Heart right ventricle (tissue), 16 donors: ENCODE measurements at places on chromosomes 5 and 9. TPM values are rescaled to one million over a fixed set of nuclear protein-coding genes. Genes with fewer than 3 reads are reported as not detected.
A peak's percentile ranks its signal among the peaks of the same experiment; 100 is the strongest.

SEPTIN8 gene
- total RNA-seq, result 39.3 TPM

DNA sequence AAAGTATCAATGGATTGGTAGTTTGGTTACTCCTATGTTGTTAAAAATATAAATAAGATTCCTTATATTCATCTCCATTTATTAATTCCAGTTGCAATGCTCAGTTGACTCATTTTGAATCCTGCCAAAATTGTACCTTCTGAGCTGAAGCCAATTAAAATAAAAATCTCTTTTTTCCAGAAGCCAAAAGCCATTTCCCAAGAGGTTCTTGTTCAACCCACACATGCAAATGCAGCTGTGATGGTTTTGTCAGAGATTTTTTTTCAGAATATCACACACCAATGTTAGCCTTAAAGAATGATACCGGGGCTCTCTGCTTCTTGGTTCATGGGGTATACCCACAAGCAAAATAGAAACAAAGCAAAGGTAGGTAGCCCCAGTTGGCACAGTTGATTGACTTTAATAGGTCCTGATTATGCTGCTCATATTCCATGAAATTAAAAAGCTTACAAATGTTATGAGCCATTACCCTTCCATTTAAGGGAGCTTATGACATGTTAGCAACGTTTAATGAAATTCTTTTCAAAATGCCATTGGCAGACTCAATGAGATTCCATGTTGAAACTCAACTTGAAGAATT lies 208.0 kb downstream of the SGCD start:
- no peak for DNase-seq

GRCh38 chr5:92715946-92716520 lies 865.0 kb downstream of the NR2F1-AS1 start:
- DNase-seq, result no peak

DNA sequence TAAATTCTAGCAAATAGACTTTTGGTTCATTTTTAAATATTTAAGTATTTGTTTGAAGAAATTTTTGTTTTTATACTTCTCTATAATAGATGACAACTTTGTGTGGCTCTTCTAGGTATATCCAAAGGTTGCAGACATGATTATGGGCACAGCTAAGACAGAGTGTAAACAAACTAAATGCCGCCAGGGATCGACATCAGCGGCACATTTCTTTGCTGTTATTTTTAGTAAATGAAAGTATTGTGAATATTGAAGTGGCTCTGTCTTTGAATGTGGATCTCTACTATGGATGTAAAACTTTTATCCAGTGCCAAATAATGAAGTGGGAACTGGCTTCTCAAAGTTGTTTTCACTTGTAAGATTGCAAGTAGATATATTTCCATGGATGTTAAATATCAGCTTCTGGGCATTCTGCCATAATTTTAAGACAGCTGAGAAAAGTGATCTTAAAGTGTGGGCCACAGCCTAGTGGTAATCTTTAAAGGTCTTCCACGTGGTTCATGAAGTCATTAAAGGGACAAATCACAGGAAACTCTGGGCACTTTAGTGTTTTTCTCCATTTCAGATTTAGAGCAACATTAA lies 589.9 kb downstream of the ZNF608 start:
- DNase-seq, result no peak

DNA sequence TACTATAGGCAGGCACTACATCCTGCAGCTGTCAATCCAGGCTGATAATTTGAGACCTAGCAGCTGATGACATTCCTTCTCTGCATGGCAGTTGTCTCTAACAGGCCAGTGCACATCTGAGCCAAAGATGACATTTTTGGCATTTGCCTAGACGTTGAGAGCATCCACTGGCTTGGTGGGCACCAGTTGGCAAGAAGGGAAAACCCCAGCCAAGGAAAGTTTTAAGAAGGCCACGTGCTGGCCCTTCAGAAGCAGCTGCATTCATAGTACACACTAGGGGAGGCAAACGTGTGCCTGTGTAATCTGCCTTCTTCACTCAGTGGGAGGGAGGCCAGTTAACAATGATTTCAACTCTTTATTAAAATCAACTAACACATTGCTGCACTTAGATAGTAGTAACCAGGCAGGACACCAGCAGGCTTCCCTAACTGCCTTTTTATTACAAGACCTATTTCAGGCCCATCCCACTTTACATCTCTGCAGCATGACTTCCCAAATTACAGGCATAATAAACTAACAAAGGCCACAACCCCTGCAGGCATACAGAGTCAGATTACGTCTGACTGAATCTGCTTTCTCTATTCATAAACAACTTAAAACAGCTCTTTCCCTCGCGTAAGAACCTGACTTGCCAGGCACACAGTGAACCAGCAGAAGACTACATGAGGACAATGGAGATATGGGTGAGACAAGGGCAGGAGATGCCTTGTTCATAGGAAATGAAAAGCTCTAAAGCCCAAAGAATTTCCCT lies 576.3 kb downstream of the PDE4D start:
- DNase-seq, result peak; percentile 29

ENTR1 gene
- total RNA-seq, result 20.1 TPM

DNA sequence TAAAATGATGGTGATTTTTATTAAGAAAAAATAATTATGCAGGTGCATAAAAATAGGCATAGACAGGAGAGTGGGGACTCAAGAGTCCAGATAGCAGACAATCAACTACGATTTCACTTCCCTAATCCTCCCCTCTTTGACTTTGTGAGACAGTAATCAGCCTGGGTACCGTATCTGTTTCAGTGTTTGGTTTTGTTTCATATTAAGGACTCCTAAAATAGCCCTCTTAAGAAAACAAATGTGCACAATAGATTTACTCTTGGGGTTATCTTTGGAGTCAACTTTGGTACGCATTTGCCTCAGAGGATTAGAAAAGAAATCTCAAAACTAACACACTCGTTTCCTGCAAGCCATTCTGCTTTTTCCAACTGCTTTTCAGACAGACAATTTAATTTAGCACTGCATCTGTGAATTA lies 96.3 kb downstream of the ZNF608 start:
- DNase-seq, result no peak

DNA sequence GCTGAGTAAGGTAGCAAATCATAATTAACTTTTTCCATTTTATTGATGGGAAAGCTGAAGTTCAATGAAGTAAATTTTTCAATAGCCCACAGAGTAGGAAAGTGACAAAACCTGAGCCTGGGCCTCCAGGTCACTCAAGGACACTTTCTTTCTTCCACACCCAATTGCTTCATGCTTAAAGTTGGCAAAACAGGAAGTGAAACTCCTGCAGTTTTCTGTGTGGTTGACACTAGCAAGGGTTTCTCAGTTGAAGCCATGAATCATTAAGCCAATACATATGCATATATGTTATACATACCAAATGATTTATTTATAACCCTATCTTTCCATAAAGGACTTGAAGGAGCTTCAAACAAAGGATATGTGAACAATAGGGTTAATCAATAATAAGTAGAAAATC lies 13.9 kb downstream of the TLR4 start:
- no peak for DNase-seq

TGFBR1 gene
- total RNA-seq, result 14.9 TPM

GRCh38 chr5:82613891-82614290 lies 335.7 kb upstream of the RPS23 start:
- DNase-seq, result no peak

DNA sequence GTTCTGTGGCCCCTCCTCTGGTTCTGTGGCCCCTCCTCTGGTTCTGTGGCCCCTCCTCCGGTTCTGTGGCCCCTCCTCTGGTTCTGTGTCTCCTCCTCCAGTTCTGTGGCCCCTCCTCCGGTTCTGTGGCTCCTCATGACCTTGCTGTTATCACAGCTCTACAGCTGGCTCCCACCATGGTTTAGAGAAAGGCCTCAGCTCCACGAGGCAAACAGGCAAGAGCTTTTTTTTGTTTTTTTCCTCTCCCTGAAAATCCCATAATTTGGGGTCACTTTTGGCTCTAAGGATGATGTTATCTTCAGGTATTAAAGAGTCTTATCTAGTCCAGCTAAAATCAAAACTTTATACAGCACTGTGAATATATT lies 31.8 kb downstream of the C5orf15 start:
- DNase-seq, result no peak

SOX30 gene
- 0.14 TPM for total RNA-seq

DNA sequence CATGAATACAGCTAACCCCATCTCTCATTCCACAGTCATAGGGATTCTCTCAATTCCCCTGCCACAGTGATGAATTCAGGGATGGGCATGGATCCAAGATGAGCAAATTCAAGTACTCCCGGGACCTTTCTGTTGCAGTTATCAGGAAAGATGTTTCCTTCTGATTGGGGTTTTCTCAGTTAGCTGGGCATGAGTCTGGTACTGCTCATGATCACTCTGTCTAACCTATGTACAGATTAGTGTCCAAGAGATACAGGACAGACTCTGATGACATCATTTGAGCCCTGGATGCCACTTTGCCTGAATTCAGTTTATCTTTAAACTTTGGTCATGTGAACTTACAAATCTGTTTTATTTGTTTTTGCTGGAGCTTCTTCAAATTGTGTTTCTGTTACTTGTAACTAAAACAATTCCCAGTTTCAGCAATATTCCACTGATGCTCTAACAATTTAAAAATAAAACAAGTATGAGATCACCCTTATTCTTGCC lies 257.7 kb upstream of the KLF9 start:
- DNase-seq, result no peak

DNA sequence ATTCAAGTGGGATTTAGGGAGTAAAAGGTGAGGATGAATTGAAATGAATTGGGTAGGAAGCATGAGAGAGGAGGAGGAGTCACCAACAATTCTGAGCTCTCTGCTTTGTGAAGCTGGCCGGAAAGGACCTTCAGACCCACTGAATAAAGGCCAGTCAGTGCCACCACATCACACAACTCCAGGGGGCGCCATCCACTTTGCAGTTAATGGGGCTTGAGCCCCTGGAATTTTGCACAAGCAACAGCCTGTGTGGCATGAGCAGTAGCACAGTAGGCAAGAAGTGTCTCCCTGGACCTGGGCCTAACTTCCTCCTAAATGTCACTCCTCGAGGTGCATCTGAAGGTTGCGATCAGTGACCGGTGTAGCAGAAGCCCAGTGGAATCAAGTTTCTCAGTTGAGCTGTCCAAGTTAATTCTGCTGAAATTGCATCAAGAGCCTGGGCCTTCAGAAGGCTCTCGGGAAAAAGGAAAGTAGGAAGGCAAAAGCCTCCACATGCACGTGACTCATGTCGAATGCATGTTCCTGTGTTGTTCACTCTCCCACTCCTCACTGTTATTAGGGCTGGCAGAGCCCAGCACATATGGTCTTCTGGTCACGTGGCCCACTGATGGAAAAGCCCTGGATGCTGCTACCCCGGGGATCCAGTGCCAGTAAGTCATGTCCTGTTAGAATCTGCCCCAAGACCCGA lies 27.8 kb upstream of the GLIS3 start:
- no peak for DNase-seq

DNA sequence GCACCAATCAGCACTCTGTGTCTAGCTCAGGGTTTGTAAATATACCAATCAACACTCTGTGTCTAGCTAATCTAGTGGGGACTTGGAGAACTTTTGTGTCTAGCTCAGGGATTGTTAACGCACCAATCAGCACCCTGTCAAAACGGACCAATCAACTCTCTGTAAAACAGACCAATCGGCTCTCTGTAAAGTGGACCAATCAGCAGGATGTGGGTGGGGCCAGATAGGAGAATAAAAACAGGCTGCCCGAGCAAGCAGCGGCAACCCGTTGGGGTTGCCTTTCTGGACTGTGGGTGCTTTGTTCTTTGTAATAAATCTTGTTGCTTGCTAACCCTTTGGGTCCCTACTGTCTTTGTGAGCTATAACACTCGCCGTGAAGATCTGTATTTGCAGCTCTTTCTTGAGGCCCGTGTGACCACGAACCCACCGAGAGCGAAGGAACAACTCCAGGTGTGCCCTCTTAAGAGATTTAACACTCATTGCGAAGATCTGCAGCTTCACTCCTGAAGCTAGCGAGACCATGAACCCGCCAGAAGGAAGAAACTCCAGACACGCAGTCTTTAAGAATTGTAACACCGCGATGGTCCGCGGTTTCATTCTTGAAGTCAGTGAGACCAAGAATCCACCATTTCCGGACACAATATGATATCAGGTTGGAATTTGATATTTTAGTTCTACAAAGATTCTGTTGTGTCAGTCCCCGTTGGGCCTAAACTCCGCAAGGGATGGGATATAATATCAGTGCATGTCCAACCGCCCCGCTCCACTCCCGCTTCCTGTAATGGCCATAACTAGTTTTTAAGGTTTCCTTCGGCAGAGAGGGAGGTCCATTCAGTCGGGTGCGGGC lies 740 bp upstream of the TRMT10B start:
- no peak for DNase-seq
